Activated naive CD4-positive, alpha-beta T cell (primary cell): ENCODE measurements at places on chromosomes 1 and 21.

- no peak for DNase-seq
Observed at GRCh38 chr1:178134061-178134460, 40.2 kb downstream of the RASAL2 start.

DNA sequence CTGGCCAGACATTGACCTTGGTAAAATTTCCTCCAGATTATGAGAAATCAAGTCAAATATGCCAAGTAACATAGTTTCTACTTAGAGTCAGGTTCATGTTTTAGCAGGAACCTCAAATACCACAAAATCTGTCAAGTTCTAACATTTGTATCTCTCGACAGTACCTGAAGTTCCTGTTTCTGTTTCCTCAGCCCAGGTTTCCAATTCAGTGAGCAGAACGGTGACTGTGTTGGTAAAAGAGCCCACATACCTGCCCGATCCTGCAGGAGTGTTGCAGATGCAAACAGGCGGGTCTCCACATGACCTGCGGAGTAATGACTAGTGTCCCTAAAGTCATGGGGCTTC lies 57.9 kb upstream of the LGALS8 start:
- no peak for DNase-seq

DNA sequence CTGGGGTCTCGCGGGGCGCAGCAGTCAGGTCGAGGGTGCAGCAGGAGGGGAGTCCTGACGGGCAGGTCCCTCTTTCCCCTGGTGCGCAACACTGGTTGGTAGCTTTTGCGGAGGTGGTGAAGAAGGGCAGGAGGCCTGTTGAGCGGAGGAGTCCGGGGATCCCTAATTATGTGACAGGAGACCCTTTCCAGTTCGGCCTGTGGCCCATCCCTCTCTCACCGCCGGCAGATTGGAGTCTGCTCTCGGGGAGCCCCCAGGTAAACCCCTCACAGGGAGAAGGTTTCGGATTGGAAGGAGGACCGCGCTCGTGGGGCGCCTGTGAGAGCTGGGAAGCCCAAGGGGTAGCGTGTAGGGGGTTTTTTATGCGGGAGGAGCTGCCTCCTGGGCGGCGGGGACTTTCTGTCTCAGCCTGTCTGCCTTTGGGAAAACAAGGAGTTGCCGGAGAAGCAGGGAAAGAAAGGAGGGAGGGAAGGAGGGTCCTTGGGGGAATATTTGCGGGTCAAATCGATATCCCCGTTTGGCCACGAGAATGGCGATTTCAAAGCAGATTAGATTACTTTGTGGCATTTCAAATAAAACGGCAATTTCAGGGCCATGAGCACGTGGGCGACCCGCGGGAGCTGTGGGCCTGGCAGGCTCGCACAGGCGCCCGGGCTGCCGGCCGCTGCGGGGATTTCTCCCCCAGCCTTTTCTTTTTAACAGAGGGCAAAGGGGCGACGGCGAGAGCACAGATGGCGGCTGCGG lies 9.5 kb downstream of the SIM2 start:
- no peak for DNase-seq

DNA sequence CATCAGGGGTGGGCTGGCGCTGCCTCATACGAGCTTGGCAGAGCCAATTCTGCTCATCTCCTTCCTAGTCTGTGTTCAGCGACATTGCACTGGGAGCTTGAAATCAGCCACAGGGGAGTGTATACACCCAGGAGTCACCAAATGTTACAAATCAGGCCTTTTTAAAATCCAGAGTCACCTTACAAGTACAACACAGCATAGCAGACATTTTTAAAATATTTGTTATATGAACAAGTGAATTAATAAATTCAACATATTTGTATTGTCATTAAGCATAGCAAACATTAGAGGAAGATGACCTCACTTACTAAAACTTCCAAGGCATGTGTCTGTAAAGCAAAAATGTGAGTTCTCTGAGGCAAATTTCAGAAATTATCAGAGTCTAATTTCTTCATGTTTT lies 210.0 kb downstream of the HLX start:
- no peak for DNase-seq
